ENCODE measurements at places on chromosomes 12 and 14. TPM values are rescaled to one million over a fixed set of nuclear protein-coding genes. Genes with fewer than 3 reads are reported as not detected.

- no peak for DNase-seq
These were observed 133.4 kb downstream of the AACS start for GRCh38 chr12:125198652-125199051.

Gene NTN4
- 8.4 TPM for total RNA-seq

DNA sequence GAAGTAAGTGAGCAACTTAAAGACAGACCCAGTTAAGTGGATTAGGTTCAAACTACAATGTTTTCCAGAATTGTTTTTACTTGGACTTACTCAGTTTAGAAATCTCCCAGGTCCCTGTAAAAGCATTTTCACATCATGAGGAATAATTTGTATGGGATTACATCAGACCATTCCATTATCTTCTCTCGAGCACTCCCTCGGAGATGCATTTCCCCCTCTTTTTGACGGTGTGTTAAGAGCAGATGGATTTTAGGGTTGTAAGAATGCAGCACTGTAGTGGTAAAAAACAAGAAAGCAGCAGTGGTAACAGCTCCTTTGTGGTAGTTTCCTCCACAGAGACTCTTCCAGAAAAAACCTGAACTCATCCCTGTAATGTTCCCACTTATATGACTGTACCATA lies 488.4 kb downstream of the BCAT1 start:
- no peak for DNase-seq

GRCh38 chr12:49951411-49952240 lies 1.1 kb downstream of the AQP2 start:
- no peak for DNase-seq

Gene RAD51AP1
- total RNA-seq, result 38.0 TPM

DNA sequence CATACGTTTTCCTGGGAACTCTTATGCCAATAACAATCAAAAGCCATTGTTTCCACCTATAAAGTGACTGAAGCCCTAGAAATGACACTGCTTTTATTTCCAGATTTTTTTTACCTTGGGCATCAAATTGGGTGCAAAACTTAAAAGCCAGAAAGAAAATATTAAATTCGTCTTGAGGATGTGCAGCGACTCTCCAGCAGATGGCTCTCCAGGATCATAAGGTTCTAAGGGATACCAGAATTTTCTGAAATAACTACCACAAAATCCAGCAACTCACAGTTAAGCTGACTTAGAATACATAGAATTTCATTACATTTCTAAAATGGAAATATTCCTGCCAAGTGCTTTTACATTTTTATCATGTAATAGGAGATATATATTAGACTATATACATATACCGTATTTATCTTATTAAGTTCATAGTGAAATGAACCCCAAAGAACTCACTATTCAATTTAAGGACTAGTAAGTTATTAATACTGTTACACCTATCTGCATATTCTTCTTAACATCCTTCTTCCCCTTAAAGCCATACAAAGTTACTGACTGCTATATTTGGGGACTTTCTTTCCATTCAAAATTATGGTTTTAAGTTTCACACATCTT lies 44.0 kb downstream of the ARMH4 start:
- peak; percentile 33 for DNase-seq

Gene SELPLG
- not detected for total RNA-seq

DNA sequence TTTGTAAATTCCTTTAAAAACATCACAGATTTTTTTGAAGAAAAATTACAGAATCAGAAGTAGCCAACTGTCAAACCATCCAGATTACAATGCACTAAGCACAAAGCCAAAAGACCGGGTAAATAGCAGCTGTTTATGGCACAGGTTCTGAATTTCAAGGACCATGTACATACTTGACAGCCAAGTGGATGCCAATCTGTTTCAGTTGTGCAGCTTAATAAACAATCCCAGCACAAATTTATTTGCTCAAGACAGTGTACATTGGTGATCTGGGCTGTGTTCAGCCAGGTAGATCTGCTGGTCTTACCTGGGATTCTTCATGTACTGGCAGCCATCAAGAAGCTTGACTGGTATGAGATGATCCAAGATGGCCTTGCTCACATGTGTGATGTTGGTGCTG lies 229.8 kb upstream of the FLRT2 start:
- DNase-seq, result no peak

Gene GNG2
- 3.3 TPM for total RNA-seq

Gene SYT1
- 0.10 TPM for total RNA-seq

Gene CAPZA3
- not detected for total RNA-seq

Gene BCL11B
- 0.18 TPM for total RNA-seq

Gene LMNTD1
- not detected for total RNA-seq

All from HT1080 (cell line).